ENCODE measurements at places on chromosomes 2 and 18.

- no peak for DNase-seq
These were observed 11.3 kb upstream of the PXDN start for GRCh38 chr2:1755436-1756191.

DNA sequence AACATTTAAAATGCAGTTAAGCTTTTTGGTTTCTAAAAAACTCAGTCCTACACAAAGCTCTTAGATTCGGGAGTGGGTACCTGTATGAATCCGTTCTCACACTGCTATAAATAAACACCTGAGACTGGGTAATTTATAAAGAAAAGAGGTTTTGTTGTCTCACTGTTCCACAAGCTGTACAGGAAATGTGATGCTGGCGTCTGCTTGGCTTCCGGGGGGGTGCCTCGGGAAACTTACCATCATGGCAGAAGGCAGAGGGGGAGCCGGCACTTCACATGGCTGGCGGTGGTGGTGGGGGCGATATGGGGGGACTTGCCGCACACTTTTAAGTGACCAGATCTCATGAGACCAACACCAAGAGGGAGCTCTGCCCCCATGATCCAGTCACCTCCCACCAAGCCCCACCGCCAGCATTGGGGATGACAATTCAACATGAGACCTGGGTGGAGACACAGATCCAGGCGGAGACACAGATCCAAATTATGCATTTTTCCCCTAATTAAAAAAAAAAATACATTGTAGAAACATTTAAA is 222.5 kb downstream of the GBX2 start:
- no peak for DNase-seq

- DNase-seq, result no peak
These were observed 320.6 kb upstream of the TFPI start for GRCh38 chr2:187874786-187875185.

- no peak for DNase-seq
These were observed 264.3 kb downstream of the PTGR3 start for GRCh38 chr18:74944676-74945075.

DNA sequence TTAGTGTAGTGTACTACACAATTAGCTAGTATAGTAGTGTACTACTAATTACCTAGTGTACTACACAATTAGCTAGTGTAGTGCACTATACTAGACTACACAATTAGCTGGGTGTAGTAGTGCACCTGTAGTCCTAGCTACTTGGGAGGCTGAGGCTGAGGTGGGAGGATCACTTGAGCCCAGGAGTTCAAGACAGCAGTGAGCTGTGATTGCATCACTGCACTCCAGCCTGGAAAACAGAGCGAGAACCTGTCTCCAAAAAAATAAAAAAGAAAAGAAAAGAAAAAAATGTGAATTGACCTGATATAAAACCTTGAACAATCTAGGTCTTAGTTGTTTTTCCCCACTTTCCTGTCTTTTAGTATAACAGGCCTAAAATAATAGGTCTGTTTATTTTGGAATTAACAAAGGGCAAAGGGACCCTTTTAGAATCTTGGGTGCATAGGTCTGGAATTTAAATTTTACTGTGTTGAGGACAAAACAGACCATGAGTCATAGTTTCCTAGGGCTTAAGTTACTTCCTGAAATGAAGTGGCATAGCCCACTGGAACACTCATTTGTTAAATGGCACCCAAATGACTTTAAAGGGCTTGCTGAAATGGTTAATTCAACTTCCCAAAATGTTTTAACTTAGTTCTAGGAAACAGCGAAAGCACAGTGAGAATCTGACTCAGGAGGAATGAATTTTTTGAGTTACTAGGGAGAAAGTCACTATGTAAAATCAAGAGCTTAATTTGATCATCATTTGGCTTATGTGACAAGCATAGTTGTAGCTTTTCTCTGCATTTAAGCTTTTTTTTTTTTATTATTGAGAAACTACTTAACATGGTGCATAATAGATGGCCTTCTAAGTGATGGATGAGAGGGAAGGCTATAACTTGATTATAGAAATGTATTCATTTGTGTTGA is 50.7 kb upstream of the ARL5A start:
- DNase-seq, result no peak
